ENCODE measurements at places on chromosomes 2 and 18. TPM values are rescaled to one million over a fixed set of nuclear protein-coding genes. Genes with fewer than 3 reads are reported as not detected.

- no peak for DNase-seq
These were observed 43.3 kb downstream of the NFATC1 start for GRCh38 chr18:79438898-79439627.

DNA sequence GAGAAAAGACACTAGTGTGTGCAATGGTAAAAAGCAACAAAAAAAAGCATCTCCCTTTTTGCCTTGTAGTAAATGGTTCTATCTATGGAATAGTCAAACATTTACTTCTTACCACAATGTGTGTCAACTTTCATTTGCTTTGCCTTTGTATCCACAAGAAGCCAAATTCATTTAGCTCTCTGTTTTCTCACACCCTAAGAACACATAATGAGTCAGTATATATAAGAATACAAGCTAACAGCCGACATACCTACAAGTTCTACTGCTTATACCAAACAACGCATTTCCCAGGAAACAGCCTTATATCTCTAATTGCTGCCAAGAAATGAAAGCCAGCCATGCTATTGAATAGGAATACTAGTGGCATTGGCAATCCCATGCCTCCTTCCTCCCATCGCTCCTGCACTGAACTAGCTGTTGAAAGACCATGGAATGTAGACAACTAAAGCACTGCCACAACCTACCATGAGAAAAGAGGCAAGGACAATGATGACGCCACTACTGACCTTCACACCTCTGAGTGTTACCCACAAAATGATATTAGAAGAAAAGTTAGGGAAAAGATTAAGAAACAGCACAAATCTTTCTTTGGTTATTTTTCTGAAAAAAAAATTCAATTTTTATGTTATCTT lies 243.9 kb downstream of the GCA start:
- no peak for DNase-seq

GRCh38 chr2:98177286-98177685 lies 90.3 kb downstream of the VWA3B start:
- DNase-seq, result no peak

- no peak for DNase-seq
These were observed 228.5 kb downstream of the GLI2 start for GRCh38 chr2:120963997-120964705.

DNA sequence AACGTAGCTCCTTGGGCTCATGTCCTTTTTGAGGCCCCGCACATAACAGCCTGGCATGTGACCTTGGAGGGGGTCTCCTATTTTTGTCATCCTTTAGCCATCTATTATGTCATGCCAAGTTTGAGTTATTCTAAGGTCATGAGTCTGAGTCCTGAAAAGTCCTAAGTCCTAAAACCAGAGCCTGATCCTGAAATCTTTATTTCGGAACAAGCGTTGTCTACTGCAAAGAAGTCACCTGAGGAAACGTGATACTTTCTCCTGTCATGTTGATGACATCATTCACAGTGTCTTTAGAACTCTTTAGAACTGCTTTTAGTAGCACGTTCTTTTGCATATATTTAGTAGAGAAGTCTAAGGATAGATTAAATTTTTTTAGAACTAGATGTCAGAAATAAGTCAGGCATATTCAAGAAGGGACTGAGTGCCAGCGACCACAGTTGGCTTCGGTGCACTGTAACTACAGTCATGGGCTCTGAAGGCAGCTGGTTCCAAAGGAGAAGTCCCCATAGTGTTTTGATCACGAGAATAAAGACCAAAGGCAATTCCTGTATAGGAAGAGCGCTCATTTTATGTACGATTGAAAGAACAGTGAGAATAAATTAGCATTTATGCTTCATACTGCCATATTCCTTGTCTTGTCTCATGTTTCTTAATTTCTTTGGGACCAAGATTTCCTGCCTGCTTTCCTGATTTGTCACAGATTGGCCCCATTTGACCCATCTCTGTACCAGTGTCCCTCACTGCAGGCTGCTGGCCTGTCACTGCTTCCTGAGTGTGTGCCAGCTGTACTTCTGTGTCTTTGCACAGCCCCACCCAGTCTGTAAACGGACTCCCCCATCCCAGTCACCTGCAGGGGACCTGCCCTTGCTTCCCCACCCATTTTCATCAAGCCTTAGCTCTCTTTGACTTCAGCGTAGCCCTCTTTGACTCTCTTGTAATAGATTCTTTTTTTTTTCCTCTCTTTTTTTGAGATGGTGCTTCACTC lies 75.8 kb downstream of the ASAP2 start:
- no peak for DNase-seq

DNA sequence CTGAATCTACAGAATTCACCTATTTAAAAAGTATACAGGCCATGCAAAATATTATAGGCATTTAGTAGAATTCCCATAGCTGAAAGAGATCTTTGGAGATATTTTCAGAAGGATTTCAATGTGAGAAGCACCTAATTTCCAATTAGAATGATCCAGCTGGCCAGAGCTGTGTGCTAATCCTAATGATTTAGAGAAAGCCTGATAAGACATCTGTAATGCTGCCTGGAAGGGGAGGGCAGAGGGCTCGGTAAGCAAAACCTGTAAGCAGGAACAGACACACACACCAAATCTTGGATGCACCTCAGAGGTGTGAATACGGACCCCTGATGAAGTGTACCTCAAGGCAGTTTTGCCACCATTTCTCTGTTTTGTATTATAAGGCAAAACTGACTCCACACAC lies 14.0 kb downstream of the SERTAD2 start:
- DNase-seq, result no peak

FRZB gene
- total RNA-seq, result not detected

GRCh38 chr2:150486539-150487484 lies 655 bp downstream of the RND3 start:
- DNase-seq, result no peak

DNA sequence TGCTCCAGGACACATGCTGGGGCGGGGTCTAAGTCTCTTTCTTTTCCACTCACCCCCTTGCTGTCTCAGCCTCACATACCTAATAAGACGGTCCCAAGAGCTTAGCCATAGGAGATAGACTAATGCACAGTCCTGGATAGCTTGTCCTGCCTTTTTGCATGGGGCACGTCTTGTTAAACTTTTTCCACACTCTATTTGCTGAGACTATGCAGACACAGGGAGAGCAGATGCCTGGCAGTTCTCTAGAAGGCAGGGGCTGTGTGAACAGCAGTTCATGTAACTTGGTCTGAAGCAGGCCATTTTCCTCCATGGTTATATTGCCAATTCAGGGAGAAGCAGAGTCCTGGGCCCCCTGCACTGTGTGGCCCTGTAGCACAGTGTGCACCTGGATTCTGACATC lies 142.1 kb downstream of the SEPTIN10 start:
- DNase-seq, result no peak

CRYGD gene
- total RNA-seq, result not detected

DNA sequence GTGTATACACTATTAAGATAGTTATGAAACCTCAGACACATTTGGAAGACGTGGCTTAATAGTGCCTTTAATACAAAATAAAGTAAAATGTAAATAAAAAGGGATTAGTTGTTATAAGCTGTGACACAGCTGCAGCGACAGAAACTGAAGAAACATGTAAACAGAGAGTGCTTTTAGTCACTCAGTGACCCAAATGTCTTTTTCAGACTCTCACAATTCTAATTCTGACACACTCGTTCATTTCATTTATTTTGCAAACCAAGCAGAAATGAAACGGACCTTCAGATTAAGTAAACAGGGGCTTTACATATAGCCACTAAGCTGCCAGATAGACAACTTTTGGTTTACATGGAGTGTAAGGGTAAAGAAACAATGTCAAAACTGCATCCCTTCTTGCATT lies 181.0 kb upstream of the ETAA1 start:
- DNase-seq, result no peak

DNA sequence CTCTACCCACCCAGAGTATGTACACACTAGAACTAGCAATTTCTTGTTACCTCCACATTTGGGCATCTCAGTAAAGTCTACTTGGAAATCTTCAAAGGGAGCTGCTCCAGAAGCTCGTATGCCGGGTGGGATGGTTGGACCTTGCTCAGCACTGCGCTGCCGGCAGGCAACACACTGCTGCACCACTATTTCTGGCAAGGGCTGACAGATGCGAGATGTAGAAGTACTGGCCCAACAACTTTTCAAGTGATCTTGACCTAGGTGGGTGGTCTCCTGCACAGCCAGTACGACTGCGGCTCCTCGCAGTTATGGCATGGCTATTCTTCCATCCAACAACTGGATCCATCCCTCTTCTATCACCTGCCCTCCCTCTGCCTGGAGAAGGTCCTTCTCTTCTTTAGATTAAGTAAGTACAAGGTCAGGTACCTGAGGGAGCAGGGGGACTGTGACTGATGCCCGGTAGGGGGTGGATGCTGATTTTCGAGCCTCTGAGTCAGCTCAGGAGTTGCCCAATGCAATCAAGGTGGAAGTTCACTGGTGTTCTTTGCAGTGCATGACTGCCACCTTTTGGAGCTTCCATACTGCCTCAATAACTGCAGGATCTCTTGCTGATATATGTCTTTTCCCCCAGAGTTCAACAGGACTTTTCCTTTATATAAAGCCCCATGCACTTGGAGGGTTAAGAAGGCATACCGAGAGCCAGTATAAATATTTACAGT lies 100.4 kb upstream of the SLC1A4 start:
- no peak for DNase-seq

DNA sequence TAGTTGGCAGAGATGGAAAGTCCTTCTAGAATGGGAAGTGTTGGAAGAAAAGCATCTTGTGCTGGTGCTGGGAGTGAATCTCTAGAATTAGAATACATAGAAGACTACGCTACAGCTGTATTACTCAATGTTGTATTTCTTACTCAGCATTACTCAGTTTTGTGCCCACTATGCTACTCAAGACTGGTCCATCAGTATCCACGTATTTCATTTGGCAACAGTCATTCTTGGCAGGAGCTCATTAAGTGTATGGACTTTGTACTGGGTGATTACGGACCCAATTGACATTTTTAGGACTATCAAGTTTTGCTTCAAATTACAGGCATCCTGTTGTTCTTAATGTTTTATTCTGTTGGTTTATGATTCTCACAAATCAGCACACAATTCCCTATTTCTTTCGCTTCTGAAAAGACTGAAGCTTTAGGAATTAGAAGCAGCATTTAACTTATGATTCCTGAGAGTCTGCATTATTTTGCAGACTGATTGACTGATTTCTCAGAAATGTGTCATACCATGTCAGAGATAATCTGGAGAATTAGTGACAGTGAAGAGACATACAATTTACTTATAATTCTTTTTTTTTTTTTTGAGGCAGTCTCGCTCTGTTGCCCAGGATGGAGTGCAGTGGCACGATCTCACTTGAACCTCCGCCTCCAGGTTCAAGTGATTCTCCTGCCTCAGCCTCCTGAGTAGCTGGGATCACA lies 136.9 kb downstream of the MYO3B start:
- DNase-seq, result no peak
